ENCODE measurements at places on chromosomes 12 and 14.

DNA sequence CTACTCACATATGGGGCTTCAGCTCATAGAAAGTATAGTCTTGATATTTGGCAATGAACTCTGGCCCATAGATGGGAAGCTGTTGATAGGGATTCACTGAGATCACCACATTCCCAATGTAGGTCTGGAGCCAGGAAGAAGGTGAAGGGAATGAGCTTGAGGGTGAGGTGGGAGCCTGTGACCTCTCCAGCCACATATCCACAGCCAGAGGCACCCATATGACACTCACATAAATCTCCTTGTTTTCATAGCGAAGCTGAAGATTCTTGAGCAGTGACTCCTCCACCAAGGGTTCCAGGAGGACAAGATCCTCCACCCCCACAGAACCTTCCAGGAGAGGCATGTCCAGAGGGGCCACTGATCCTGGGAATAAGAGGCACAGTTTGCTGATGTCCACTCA lies 1.9 kb downstream of the MYO1A start:
- peak; percentile 28 for DNase-seq

- DNase-seq: no peak
Measured at GRCh38 chr12:17035372-17035771, 429.4 kb upstream of the LMO3 start.

- peak; percentile 4 for DNase-seq
Measured at GRCh38 chr12:14650789-14651188, 45.6 kb downstream of the GUCY2C start.

- DNase-seq: peak; percentile 74
Measured at GRCh38 chr12:54000116-54001114, at the start of gene HOXC9. Gene HOXC9, plus strand, starts transcription at chr12:54000161. Its CDS starts 28 bp downstream, at chr12:54000189.

DNA sequence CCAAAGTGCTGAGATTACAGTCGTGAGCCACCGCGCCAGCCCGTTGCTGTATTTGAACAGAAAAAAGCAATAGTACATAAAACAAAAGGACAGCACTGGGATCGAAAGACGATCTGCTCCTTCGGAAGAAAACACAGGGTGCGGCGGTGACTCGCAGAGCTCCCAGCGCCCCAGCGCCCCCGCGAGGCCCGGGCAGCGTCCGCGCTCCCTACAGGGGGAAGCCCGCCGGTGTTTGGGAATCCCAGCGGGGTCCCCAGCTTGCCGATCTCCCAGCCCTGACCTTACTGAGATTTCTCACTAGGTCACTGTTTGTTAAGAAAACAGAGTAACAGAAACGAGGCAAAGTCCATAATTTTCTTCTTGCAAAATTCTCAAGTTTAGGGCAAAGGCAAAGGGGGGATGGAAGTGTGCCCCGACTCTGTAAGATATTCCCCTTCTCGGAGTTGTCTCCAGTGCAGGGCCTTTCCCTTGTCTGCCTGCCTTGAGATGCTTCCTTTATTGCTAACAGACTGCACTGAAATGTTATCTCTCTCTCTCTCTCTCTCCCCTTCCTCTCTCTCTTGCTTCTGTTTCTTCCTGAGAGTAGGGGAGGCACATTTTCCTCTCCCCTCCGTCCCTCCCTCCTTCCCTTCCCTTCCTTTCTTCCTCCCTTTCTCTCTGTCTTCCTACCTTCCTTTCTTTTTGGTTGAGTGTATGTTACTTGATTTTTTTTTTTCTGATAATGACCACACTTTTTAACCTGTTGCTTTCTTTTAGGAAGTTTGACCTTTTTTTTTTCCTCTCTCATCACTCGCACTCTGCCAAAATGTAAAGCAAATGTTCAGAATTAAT lies 91.9 kb downstream of the TMEM30B start:
- DNase-seq: peak; percentile 91

- no peak for DNase-seq
Measured at GRCh38 chr12:71329956-71330355, 109.6 kb upstream of the LGR5 start.

DNA sequence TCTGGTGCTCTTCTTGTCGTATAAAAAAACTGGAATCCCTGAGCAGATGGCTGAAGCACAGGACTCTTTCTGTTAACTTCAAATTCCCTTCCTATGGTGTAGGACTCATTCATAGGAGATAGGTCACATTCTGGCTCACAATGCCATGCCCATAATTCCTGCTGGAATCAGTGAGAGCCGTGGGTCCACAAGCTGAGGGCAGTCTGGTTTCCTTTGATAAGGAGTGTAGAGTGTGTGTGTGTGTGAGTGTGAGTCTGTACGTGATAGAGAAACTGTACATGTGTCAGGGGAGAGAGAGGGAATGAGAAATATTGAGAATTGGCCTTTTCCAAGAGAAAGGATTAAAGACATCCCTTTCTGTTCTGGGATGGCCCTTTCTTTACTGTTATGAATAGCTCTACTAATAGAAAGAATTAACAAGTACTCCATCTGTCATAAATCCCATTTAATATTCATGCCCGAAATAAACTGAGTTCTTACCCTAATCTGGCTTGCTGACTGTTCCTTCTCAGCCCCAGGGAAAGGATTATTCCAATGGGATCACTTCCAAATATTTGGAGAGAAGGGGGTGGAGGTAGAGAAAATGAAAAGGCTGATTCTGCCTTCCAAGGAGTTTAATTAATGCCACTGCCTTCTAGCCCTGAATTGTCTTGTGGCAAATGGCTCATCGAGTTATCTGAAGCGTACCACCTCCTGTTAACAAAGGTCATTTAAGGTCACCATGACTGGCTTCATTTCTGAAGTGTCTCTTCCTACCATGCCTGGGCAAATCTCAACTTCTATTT lies 79.0 kb downstream of the TMX1 start:
- DNase-seq: peak; percentile 40

DNA sequence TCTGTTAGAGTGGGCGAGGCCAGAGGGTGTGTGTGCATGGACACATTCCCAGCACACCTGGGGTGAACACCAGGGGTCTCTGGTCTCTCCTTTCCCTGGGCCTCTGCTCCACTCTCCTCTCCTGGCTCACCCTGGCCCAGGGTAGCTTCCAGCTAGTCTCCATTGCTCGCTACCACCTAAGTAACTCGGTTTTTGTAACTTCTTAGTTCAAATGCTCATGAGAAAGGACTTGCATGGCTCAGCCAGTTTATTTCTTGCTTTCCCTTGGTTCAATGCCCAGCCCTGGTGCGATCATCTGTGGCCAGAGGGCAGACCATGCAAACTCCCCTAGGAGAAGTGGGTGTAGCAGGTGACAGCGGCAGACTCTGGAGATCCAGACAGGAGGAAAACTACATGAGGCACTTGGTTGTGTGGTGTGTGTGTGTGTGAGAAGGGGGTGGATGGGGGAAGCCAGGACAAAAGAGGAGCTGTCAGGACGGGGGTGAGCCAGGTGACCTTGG lies 8.9 kb upstream of the ACVR1B start:
- no peak for DNase-seq

GRCh38 chr12:47813511-47814196 lies 6.0 kb downstream of the HDAC7 start:
- no peak for DNase-seq

DNA sequence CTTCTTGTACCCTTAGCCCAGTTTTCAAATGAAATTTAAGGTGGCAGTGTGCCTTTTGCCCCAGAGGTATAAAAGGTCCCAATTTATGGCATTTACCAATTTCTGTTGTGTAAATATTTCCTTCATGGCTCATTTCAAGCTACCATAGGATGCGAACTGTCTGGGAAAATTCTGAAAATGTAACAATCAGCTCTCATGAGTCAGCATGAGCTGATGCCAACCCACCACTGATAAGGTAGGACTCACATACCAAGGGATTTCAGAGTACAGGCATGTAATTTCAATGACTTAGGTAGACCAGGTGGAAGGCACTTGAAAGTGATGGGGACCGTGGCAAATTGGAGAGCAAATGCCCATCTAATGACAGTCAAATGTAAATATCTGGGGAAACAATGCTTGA lies 169.5 kb downstream of the TTC8 start:
- peak; percentile 63 for DNase-seq

Measured in GM23248 (cell line).